NCI-H1694 treated with DMSO at 0.1 percent for 48 hours (cell line): ENCODE measurements at places on chromosomes 12 and 14.

DNA sequence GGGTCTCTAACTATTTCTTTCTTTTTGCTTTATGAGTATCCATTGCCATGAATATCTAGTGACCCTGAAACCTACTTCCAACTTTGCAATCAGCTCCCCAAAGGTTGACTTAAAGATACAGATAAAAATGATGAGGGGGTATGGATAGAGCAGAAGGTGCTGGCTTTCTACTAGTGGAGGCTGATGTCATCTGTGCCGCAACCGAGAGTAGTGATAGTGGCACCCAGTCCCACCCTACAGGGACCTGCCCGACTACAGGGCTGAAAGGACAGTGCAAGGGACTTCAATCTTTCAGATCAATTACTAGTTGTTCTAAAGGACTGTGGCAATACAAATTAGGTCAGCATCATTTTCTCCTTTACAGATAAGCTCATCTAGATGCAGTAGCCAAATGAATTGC, 806.0 kb downstream of the VRK1 start:
- DNase-seq = no peak

DNA sequence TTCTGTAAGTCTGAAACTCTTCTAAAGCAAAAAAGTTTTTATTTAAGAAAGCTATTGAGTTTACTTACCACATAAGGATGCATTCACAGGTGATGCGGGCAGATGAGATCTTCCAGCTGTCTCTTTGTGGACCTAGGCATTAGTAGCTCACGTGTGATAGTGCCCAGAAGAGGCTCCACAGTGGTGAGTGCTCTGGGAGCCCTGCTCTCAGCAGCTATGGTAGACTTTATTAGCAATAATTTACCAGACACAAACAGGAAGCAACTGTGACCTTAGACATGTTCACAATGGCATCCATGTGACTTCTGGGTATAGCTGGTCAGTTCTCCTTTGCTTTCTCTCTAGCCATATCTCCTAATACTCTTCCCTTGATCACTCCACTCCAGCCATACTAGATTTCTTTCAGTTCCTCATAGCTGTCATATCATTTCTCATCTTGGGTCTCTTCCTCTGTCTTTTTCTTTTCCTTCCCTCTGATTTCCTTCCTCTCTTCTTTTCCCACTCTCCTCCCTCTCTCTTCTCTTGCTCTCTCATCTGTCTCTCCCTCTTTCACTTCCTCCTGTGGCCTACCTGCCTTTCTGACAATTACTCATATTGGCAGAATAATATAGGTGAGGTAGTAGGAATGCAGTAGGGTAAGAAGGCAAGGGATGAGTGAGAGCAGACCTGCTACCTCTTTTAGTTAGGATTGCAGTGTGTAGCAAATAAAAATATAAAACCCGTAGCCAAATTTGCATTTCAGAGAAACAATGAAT, 75.2 kb upstream of the SCAF11 start:
- no peak for DNase-seq

DNA sequence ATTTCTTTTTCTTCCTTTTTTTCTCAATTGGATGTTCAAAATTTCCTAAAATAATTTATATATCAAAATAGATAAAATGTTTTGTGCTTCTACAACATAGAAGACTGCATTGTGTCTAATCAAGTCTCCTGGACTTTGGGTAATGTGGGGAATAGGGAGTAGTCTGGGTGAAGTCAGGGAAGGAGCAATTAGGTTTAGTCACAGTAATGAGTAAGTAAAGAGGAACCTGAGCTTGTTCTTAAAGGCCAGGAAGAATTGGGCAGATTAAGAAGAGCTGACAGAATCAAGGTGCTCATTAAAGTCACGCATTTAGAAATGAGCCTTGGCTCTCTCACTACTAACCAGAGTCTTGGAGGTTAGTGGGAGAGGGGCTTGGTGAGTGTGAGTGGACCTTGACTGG, 233.3 kb upstream of the SSTR1 start:
- DNase-seq = no peak

- DNase-seq = no peak
Observed at GRCh38 chr14:85817430-85817829, 287.5 kb downstream of the FLRT2 start.

- no peak for DNase-seq
Observed at GRCh38 chr14:98607341-98607910, 664.6 kb downstream of the BCL11B start.

- no peak for DNase-seq
Observed at GRCh38 chr12:101740980-101741379, 1.7 kb upstream of the SYCP3 start.
